Fibroblast of skin of right quadriceps (primary cell): ENCODE measurements at places on chromosomes 5 and 9.

DNA sequence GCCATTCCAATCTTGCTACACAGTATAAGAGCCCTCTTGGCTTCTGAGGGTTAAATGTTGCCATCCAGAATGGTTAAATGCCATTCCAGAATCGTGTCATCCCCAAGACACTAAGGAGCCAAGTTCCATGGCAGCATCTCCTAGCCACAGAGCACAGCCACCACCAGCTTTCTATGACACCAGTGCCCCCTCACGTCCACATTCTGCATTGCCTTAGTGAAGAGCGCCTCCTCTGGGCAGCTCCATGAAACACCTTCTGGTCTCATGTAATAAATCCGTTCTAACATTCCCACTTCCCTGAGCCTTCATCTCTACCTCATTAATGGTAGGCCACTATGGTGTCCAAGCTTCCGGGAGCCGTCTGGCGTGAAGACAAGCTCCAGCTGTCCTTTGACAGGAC, 12.4 kb downstream of the CBY3 start:
- DNase-seq, result peak; percentile 23

DNA sequence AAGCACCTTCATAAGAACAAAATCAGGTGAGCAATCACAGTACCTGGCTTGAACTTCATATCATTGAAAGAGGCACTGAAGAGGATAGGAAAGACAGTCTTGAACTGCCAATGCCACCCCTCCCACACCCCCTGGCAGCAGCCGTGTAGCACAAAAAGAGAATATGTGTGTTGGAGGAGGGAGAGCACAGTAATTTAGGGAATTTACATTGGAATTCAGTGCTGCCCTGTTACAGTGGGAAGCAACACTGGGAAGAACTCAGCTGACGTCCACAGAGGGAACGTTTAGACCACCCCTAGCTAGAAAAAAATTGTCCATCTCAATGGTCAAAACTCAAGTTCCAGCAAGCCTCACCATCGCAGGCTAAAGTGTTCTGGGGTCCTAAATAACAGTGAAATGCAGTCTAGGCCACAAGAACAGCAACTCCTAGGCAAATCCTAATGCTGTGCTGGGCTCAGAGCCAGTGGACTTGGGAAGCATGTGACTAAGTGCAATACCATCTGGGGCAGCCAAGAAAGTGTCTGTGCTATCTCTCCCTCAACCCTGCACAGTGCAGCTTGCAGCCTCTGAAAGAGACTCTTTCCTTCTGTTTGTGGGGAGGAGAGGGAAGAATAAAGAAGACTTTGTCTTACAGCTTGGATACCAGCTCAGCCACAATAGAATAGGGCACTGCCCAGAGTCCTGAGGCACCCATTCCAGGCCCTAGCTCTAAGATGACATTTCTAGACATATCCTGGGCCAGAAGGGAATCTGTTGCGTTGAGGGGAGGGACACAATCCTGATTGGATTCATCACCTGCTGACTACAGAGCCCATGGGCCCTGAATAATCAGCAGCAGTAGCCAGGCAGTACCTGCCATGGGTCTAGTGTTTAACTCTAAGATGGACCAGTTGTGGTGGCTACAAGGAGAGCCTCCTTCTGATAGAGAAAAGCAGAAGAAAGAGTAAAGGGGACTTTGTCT, 62.1 kb upstream of the VLDLR start:
- peak; percentile 95 for DNase-seq

DNA sequence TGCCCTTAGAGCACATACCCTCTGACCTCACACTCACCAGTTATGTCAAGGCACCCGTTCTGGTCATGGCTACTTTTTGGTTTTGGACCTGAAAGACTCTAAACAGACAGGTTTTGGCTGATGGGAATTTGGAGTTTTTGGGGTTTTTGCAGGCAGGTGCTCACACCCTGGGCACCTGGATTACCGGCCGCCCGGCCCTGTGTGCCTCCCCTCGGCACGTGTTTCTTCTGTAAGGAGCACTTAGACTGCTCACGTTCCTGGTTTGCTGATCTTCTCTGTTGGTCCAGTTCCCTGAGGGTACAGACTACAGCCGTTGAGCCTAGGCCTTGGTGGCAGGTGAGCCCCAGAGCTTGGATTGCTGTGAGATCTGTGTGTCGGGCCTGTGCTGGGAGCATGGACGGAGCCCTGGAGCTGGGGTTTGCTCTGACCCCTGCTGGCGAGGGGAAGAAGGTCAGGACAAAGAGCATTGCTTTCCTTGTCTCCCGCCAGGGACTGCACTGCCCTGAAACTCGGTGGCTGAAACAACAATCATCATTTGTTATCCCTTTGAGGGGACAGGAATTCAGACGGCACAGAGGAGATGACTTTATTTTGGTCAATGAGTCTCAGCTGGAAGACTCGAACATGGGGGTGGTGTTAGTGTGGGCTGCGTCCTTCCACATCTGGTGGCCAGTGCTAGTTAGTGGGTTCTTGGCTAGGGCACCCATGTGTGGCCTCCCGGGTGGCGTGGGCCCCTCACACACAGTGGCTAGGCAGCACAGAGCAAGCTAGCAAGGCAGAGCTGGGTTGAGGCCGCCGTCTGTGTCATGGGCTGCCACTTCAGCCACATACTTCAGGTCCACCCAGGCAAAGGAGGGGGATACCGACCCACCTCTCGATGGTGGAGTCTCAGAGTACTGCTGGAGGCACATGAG, 76.4 kb downstream of the EHMT1 start:
- no peak for DNase-seq

- DNase-seq, result peak; percentile 82
These were observed 1.2 kb upstream of the GCNT4 start for GRCh38 chr5:75053304-75054133.

GRCh38 chr5:101012880-101013279, 109.8 kb upstream of the ST8SIA4 start:
- no peak for DNase-seq

DNA sequence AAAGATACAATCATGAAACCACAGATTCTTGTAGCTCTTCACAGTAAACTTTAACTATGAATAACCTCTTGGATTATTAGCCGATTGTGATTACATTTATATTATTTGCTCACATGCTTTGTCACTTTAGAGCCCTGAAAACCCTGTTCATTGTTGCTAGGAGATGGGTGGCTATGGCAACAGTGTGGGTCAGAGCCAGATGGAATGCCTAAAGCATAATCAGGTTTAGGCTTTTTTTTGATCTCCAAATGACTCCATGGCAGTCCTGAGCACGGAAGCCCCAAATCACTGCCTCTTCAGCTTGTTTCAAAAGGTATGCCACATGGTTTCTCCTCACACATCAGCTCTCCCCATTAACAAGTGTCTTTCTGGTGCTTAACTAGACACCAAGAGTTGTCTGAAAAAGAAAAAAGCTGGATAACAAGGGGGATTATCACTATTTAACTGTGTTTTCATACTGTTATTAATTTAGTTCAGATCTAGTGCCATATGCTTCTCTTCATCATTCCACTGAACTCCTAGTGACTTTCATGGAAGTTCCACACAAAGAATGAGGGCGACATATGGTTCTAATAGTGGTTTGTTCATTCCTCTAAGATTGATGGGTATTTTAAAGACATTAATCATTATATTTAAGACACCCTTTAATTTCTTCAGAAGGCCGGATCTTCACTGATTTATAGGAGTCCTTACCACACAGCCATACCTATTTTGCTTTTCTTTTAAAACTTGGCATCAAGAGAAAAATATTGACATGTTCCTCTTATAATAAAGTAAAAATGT, 88.8 kb upstream of the PAM start:
- DNase-seq, result peak; percentile 74

GRCh38 chr5:111735583-111736270, 21.3 kb downstream of the NREP start:
- DNase-seq, result peak; percentile 94

- peak; percentile 53 for DNase-seq
These were observed 1.0 kb upstream of the RXRA start for GRCh38 chr9:134325096-134325812.

- no peak for DNase-seq
These were observed 580.2 kb upstream of the FAM174A start for GRCh38 chr5:99955006-99955405.

GRCh38 chr5:111513131-111513520, 791 bp upstream of the STARD4 start:
- DNase-seq, result no peak

GRCh38 chr5:98880151-98880550, 48.7 kb downstream of the CHD1 start:
- DNase-seq, result no peak

DNA sequence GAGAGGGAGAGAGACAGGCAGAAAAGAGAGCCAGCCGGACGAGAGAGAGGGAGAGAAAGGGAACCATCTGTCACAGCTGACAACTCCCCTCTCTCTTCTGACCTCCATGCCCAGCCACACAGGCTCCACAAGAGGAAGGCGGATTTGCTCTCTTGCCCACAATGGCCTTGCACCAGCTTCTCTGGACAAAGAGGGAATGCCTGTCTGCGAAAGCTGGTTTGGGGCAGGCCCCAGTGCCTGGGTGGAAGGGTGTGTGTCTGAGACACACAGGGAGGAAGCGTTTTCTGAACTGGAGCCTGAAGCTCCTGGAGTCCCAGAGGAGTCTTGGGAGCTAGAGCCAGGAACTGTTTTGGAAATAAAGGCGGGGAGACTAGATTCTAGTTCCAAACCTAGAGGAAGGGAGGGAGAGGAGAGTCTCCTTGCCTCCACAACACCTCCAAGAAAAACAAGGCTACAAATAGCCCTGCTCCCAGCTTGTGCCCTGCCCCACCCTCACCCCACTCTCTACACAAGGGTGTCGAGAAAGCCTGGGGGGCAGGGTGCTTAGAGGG, 12.5 kb downstream of the C1QTNF2 start:
- no peak for DNase-seq

DNA sequence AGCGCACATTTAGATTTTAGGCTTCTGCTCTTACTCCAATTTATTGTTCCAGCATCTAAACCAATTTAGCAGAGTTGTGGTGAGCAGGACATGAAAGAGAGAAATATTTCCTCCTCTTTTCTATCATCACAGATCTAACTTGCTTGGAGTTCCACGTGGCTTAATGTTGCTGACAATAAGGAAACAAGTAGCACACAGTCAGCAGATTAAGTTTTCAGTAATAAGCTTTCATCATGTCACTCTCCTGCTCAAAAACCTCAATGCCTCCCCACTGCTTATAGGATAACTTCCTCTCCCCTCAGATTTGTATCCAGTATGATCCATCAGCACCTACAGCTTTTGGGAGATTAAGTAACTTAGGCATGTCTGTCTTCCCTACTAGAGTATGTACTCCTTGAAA, 10.4 kb upstream of the SSBP2 start:
- DNase-seq, result no peak

- no peak for DNase-seq
These were observed 220.8 kb downstream of the KDM4C start for GRCh38 chr9:6978591-6978990.

DNA sequence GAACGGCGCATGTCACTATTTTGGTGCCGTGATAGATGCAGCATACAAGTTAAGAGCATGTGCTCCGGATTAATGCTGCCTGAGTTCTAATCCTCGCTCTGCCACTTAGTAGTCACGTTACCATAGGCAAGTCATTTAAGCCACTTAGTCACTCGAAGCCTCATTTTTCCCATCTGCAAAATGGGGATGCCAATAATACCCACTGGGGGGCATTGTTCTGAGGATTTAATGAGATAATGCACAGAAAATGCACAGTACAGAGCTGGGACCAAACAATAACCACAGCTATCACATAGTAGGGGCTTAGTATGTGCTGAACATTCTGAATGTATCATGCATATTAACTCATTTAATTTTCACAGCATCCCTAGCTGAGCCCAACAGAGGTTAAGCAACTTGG, 9.1 kb downstream of the NIPAL4 start:
- DNase-seq, result no peak

- DNase-seq, result peak; percentile 51
These were observed 70.3 kb downstream of the UGCG start for GRCh38 chr9:111966861-111967291.

- DNase-seq, result peak; percentile 86
These were observed 395.9 kb downstream of the SEMA5A start for GRCh38 chr5:9149988-9150387.

DNA sequence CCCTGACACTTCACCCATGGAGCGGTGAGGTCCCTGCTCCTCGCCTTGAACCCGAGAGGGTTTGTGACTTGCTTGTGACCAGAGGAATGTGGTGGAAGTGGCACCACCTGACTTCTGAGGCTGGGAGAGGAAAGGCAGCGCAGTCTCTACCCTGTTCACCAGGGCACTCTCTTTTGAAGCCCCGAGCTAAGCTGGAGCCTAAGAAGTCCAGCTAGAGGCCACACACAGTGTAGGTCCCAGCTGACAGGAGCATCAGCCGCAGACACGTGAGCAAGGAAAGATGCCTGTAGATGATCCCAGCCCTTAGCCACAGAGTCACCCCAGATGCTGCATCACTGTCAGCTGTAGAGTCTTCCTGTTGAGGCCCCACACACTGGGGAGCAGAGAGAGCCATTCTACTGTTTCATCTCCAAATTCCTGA, 1.7 kb upstream of the ANGPTL2 start:
- DNase-seq, result no peak

- DNase-seq, result no peak
These were observed 423.0 kb upstream of the BRINP1 start for GRCh38 chr9:119792242-119792641.

- DNase-seq, result no peak
These were observed 73.2 kb downstream of the ELAVL2 start for GRCh38 chr9:23752859-23753258.

GRCh38 chr5:94347130-94347529, 271.3 kb downstream of the KIAA0825 start:
- no peak for DNase-seq

GRCh38 chr5:169182797-169183196, 118.1 kb downstream of the SLIT3 start:
- no peak for DNase-seq

GRCh38 chr5:170131235-170131634, 25.5 kb downstream of the FOXI1 start:
- no peak for DNase-seq

- DNase-seq, result peak; percentile 18
These were observed 109.8 kb upstream of the SNX2 start for GRCh38 chr5:122665051-122665450.

DNA sequence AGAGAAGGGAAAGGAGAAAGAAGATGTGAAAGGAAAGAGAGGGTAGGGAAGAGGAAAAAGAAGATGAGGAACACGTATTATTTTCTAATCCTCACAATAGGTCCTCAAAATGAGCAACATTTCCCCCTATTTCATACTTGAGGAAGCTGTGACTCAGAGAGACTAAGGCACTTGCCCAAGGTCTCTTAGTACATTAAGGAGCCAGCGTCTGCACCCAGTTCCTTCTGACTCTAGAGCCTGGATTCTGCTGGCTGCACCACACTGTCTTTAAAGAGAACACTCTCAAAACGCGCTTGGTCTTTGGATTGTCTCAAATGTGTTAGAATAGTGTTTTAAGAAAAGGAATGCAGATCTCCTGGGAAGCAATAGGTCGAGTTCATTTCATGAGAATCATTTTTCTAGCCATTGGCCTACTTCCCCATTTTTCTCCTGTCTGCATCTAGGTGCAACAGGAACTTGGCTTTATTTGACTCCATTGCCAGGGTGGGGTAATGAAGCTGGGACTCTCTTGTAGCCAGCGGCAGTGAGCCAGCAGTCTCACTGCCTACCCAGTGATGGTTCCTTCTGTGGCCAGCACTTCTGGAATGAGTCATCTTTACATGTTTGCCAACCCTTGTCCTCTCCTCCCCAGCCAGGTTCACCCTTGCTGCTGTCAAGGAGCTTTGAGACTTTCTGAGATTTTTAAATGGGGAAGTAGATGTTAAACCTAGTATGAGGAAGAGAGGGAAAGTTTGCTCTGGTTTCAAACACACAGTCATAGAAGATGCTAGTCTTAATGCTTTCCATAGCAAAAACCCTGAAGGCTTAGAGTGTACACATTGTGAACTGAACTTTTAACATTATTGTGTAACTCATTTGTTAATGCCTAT, 82.7 kb downstream of the DOCK8 start:
- DNase-seq, result no peak
